ENCODE measurements at places on chromosomes 6 and 20. TPM values are rescaled to one million over a fixed set of nuclear protein-coding genes. Genes with fewer than 3 reads are reported as not detected.

The COL21A1 gene
- 3.1 TPM for total RNA-seq

The MYBL2 gene
- 1.3 TPM for total RNA-seq

The MEP1A gene
- 0.09 TPM for total RNA-seq

The TMEM244 gene
- total RNA-seq: not detected

The MYLK2 gene
- total RNA-seq: not detected

DNA sequence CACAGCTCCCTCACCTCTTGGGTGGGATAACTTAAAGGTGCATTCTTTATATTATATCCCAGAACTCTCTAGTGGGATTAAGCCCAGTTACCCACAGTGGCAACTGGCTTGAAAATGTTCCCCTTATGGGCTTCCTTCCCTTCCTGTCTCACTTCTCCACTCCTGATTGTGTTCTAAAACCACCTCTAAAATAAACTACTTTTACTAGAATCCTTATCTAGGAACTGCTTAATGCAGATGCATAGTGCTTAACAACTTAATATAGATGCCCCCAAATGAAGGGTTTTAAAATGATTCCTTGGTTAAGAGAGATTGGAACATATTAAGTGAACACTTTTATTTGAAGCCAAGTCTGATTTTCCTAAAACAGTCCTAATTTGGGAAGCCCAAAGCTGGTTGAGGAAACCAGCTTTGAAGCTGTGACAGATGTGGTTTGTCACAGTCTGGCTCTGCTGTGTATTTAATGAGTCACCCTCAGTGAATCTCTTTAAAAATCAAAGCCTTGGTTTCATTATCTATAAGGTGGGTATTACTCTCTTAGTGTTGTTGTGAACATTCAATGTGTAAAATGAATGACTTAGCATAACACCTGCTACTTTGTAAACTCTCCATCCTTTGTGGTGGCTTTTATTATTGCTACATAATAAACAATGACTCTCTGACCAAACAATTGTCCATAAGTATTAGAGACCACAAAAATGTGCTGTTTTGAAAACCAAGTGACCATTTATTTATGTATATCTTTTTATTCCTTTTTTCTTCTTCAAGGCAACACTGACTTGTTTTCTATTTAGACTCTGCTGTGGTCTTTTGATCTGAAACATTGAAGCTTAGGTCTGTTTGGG, 24.4 kb downstream of the PLCB1 start:
- H3K27ac ChIP-seq: no peak overlapping the region
- no peak overlapping the region for H3K4me3 ChIP-seq
- no peaks in the 10 kb centered on the region for H3K27me3 ChIP-seq

DNA sequence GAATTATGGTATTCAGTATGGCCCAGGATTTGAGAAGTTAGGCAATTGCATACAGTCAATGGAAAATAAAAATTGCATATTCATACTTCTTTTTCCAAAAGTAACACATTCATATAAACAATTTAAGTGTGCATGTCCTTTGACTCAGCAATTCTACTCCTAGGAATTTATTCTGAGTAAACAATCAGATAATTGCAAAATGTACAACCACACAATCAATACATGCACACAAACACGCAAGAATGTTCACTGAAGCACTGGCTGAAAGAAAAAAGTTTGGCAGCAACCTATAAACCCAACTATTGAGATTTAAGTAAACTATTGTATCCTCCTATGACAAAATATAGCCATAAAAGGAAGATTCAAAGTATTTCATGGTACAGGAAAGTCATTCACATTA, 1.6 kb downstream of the CYP39A1 start:
- no peaks in the 10 kb centered on the region for H3K36me3 ChIP-seq
- H3K4me1 ChIP-seq: no peaks in the 10 kb centered on the region
- no peak overlapping the region for H3K27ac ChIP-seq
- H3K27me3 ChIP-seq: no peaks in the 10 kb centered on the region

DNA sequence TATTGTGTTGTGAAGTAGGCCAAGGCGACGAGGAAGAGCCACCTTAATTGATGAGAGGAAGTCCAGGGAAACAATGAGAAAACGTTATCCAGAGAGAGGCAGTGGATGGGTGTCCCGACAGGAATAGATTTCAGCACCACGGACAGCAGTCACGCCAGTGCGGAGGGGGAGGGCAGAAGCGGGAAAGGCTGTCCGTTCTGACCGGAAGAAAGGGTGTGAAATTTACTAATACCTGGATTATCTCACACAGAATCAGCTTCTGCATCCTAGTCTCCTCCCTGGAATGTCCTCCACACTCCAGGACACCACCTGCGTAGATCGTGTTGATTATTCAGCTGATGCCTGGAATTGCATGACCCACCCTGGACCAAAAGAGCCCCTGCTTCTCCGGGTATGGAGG, 7.4 kb upstream of the BPIFA3 start:
- no peaks in the 10 kb centered on the region for H3K4me1 ChIP-seq
- DNase-seq: peak; percentile 88
- H3K27me3 ChIP-seq: no peaks in the 10 kb centered on the region
- H3K27ac ChIP-seq: no peak overlapping the region
- H3K4me3 ChIP-seq: no peak overlapping the region

DNA sequence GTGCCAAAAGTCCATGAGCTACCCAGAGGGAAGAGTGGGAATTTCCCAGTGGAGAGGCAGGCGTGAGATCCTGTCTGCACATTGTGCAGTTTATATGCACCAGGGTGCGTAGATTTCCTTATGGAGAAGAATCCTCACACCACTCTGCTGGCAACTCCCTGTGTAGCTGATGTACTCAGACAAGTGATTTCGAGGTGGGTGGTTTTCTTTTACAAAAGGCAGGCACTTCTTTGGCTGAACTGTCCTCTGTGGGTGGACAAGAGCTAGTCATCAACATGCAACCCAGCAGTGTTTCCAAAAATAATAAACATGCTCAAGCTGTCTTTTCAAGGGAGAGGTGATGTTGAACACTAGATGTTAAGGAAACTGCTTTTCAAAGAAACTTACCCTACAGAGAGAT, 121.7 kb upstream of the NXT1 start:
- no peaks in the 10 kb centered on the region for H3K36me3 ChIP-seq
- no peak overlapping the region for H3K4me3 ChIP-seq

DNA sequence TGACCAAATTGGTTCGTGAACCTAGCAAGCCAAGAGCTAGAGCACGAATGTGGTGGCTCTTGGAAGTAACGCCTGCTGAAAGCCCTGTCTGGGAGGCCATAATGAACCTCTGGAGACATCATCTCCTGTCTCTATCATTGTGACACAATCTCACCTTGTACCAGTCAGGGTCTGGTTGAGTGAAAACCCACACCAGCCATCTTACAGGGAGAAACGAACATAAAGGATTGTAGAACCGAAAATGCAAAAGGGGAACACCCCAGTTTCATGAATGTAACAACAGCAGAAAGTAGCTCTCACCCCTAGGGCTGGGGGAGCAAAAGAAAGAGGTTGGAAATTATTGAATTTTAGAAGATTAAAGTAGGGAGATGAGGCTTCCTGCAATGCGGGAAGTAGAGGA, 50.9 kb upstream of the TAB2 start:
- no peaks in the 10 kb centered on the region for H3K27me3 ChIP-seq
- no peak overlapping the region for H3K27ac ChIP-seq
- H3K36me3 ChIP-seq: no peaks in the 10 kb centered on the region
- DNase-seq: no peak
- no peaks in the 10 kb centered on the region for H3K4me1 ChIP-seq

DNA sequence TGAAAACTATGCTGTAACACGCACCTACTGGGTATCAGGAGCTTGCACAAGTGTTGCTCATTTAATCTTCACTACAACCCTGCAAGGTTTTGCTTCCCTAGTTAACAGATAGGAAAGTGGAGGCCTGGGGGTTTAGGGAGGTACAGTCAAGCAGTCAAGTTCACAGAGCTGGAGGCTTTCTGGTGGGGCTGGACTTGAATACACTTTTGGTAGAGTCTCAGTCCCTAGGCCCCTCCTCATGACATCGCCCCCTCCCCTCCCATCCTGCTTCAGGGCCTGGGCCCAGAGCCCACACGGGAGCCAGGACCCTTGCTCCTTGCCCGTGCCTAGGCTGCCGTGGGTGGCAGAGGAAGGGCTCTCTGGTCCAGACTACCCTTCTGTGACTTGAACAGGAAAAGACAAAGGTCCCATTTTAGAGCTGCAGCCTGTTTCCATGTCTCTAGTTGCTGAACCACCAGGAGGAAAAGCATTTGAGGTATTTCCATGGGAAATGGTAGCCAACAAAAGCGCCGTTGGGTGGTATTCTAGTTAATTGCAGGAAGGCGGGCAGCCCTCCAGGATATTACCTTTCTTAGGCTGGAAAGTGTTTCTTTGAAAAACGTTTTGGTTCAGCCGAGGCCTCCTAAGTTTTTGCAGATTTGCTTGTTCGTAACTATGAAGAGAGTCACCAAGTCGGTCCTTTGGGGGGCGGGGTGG, 84.9 kb downstream of the CDC5L start:
- H3K4me3 ChIP-seq: no peak overlapping the region
- no peak overlapping the region for H3K27ac ChIP-seq
- H3K27me3 ChIP-seq: no peaks in the 10 kb centered on the region
- no peaks in the 10 kb centered on the region for H3K36me3 ChIP-seq
- peaks cover 14% of the 10 kb centered on the region for H3K4me1 ChIP-seq
- no peak for DNase-seq

GRCh38 chr6:35370785-35371493, 28.6 kb downstream of the PPARD start:
- no peak overlapping the region for H3K4me3 ChIP-seq
- no peaks in the 10 kb centered on the region for H3K27me3 ChIP-seq
- peak; percentile 17 for DNase-seq
- peaks cover 8% of the 10 kb centered on the region for H3K4me1 ChIP-seq
- H3K36me3 ChIP-seq: no peaks in the 10 kb centered on the region

GRCh38 chr6:112216662-112217551, 37.5 kb downstream of the LAMA4 start:
- H3K4me1 ChIP-seq: peaks cover 4% of the 10 kb centered on the region
- DNase-seq: no peak
- no peak overlapping the region for H3K4me3 ChIP-seq

- H3K36me3 ChIP-seq: no peaks in the 10 kb centered on the region
- H3K27me3 ChIP-seq: no peaks in the 10 kb centered on the region
- H3K27ac ChIP-seq: peak overlapping the region; percentile 63
- H3K4me3 ChIP-seq: peak overlapping the region; percentile 28
- peaks cover 12% of the 10 kb centered on the region for H3K4me1 ChIP-seq
Observed at GRCh38 chr6:139474145-139475108, 100.0 kb upstream of the CITED2 start.

GRCh38 chr20:10557685-10558084, 116.1 kb downstream of the JAG1 start:
- H3K27me3 ChIP-seq: no peaks in the 10 kb centered on the region
- H3K4me3 ChIP-seq: no peak overlapping the region
- H3K27ac ChIP-seq: no peak overlapping the region
- no peaks in the 10 kb centered on the region for H3K4me1 ChIP-seq
- no peaks in the 10 kb centered on the region for H3K36me3 ChIP-seq
- no peak for DNase-seq

- H3K36me3 ChIP-seq: no peaks in the 10 kb centered on the region
- no peak overlapping the region for H3K4me3 ChIP-seq
- no peaks in the 10 kb centered on the region for H3K4me1 ChIP-seq
- H3K27ac ChIP-seq: no peak overlapping the region
Observed at GRCh38 chr6:118776607-118777549, 117.1 kb upstream of the ASF1A start.

GRCh38 chr6:114287461-114287860, 55.4 kb downstream of the HS3ST5 start:
- no peaks in the 10 kb centered on the region for H3K27me3 ChIP-seq
- no peaks in the 10 kb centered on the region for H3K36me3 ChIP-seq
- no peak overlapping the region for H3K4me3 ChIP-seq
- DNase-seq: no peak

GRCh38 chr6:3406891-3407809, 49.7 kb downstream of the SLC22A23 start:
- no peak overlapping the region for H3K27ac ChIP-seq
- no peak for DNase-seq
- no peak overlapping the region for H3K4me3 ChIP-seq
- peaks cover 3% of the 10 kb centered on the region for H3K4me1 ChIP-seq

GRCh38 chr6:91149956-91150705, 563.3 kb upstream of the MAP3K7 start:
- no peak for DNase-seq
- no peak overlapping the region for H3K27ac ChIP-seq
- H3K4me1 ChIP-seq: no peaks in the 10 kb centered on the region
- no peak overlapping the region for H3K4me3 ChIP-seq

Measured in kidney (tissue), 22 donors.